ENCODE measurements at places on chromosomes 2 and 18.

- no peak for DNase-seq
Measured at GRCh38 chr2:72117718-72118117, 29.9 kb downstream of the CYP26B1 start.

- no peak for DNase-seq
Measured at GRCh38 chr2:149679286-149679685, 91.7 kb upstream of the MMADHC start.

DNA sequence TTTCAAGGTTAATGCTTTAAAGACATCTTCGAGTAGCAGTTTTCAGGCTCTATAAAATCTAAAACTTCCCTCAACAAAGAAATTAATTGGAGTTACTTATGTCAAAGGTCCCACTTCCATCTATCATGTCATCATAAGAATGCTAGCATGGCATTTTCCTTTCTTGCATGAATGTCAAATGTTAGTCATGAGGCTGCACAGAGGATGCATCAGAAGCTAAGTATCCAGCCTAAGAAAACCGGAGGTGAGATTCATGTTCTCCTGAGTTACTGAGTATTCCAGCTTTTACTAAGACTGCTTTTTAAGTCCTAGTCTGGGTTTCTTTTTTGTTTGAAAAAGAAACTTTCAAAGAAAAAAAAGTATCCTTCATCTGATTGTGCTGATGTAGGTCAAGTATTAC is 130.6 kb upstream of the CDH19 start:
- no peak for DNase-seq

DNA sequence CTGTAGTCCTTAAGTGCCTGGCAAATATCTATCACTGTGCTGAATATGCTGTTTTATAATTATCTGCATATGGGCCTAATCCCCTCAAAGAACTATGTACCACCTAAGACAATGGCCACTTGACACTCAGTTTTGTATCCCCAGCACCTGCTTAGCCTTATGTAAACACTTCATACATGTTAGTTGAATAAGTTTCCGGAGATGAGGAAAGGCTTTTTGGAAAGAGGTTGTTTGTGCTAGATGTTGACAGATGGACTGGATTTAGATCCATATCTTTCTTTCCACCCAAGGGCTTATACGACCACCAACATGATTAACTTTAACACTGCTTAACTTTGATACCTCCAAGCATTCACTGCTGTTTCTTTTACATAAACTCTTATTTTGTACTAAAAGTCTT is 63.3 kb downstream of the FAM228A start:
- DNase-seq: no peak

DNA sequence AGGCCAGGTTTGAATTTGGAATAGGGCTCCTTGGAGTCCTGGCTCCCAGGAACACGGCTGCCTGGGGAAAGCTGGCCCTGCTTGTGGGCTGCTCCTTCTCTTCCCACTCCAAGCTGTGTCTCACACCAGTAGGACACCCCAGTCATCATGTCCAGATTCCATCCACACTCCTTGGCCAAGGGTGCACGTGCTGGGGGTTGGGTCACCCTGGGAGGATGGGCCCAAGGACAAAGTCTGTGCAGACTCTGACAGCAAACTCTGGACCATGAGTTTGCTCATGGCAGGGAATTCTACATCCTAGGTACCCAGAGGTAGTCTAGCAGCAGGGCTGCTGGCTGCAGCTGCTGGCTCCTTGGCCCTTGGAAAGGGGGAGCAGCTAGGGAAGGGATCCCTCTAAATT is 102.4 kb upstream of the EPAS1 start:
- no peak for DNase-seq

GRCh38 chr18:79552696-79553095 is 126.9 kb upstream of the CTDP1 start:
- DNase-seq: no peak

DNA sequence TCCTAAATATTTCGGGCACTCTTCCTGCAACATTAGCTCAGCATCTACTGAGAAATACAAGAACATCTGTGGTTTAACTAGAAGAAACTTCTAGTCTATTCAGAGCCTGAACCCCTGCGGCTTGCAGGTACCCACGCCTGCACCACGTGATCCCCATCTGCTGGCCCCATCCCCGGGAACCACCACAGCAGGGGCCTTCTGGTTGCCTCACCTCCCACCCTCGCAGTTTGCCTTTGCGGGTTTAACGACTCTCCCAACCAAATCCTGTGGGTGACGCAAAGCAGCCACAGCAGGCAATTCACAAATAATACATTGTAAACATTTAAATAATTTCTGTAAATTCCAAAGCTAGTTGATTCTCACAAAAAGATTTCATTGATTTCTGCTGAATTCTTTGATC is 90.2 kb upstream of the TMEM18 start:
- no peak for DNase-seq

GRCh38 chr2:54059986-54060385 is 55.4 kb upstream of the ACYP2 start:
- no peak for DNase-seq

GRCh38 chr2:100042562-100042961 is 99.8 kb downstream of the AFF3 start:
- no peak for DNase-seq

- DNase-seq: peak; percentile 12
Measured at GRCh38 chr2:132448331-132448730, 31.7 kb downstream of the GPR39 start.
